ENCODE measurements at places on chromosomes 4 and X.

- DNase-seq, result no peak
Measured at GRCh38 chrX:148659481-148659880, 159.1 kb downstream of the AFF2 start.

- DNase-seq, result no peak
Measured at GRCh38 chrX:23127586-23127985, 127.8 kb downstream of the DDX53 start.

DNA sequence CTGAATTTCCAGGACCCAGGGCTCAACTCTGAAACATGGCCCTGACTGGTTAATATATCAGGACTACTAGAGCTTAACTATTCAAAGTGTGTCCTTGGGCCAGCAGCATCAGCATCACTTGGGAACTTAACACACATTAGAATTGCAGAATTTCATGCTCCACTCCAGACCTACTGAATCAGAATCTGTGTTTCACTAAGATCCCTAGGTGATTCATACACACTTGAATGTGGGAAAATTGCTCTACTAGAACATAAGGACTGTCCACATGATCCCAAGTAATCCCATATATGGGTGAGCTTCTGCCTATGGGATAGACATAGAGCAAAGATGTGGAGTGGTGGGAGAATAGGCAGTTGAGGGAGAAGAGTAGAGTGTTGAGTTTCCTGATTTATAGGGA lies 192.5 kb upstream of the CLNK start:
- DNase-seq, result no peak

DNA sequence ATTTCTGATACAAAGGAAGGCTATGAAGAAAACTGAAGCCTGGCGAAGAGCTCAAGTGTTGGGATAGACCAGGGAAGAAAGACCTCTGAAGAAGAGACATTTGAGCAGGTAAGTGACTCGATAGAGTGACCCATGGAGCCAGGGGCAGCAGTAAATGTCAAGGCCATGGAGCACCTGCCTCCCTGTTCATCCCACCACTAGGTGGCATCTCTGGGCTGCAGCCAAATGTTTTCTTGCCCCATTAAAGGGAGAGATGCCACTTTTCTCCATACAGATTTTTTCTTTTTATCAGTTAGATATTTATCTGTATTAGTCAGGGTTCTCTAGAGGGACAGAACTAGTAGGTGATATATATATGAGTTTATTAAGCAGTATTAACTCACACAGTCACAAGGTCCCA lies 4.9 kb upstream of the ZNF81 start:
- DNase-seq, result peak; percentile 63

DNA sequence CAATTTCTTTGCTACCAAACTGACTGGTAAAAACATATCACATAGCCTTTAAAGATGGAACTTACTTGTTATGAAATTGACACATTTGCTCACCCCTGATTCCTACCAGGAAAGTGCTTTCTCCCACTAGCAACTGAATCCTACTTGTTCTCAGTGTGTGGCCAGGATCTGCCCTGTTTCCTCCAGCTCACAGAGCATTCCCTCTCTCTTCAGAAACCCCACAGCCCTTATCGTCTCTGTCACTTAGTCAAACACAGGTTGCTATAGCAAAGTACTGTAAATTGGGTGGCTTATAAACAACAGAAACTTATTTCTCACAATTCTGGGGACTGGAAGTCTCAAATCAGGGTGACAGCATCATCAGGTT lies 265.2 kb upstream of the BOD1L1 start:
- no peak for DNase-seq

DNA sequence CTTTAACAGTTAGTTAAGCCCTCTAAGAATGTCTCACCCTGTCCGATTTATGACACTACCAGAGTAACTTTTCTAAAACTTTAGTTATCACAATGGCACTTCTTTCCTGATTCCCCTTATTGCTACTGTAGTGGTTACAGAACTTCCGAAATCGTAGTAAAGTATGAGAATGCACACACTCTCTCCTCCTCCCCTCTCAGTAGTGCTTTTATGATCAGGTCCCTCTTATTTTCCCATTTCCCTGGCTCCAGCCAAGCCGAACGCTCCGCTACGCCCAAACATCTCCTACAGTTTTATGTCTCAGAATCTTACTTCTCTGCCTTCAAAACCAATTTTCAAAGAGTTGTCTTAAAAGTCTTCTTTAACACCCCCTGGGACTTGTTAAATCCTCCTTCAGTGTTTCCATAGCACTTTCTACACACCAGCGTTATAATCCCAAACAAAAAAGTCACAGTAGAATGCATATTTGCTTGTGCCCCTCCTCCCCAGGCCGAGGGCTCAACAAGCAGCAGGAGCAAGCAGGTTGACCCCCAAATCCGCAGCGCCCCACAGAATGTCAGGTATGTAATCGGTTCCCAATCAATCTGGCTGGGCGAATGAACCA lies 671 bp downstream of the HPF1 start:
- DNase-seq, result peak; percentile 40
